ENCODE measurements at places on chromosomes 6 and 20.

- no peak for DNase-seq
Observed at GRCh38 chr6:134177753-134178160, 125.3 kb upstream of the SLC2A12 start.

GRCh38 chr6:164926686-164927085 is 382.7 kb downstream of the C6orf118 start:
- DNase-seq, result no peak

DNA sequence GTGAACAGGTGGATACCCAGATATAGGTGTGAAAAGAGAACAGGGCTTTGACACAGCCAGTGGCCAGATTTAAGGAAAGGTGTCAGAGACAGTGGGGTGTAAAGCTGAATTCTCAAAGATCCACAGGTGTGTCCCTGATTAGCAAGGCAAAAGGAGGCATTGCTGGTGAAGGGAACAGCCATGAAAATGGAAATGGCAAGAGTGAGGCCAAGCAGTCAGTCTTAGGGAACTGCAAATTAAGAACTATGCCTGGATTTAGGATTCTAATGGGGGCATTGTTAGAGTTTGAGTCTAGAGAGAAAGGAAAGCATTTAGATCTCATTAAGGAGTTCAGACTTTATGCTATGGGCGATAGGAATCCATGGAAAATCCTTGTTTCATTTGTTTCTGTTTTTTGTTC is 789.2 kb downstream of the MAFB start:
- no peak for DNase-seq

DNA sequence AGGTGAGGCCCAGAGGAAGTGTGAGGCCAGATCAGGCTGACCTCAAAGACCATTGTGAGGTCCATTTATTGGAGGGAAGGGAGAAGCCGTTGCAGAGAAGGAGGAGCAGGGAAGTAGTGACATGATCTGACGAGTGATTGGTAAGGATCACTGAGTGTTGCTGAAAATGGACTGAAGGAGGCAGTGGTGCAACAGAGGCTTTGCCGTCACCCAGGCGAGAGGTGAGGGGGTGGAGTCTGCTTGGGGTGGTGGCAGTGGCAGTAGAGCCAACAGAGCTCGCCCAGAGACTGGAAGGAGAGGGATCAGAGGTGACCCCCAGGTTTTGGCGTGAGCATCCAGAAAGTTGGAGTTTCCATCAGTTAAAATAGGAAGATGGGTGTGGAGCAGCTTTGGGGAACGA is 67.9 kb upstream of the CLDN20 start:
- no peak for DNase-seq

- no peak for DNase-seq
Observed at GRCh38 chr20:58776109-58776508, 74.6 kb downstream of the GNAS-AS1 start.

- DNase-seq, result no peak
Observed at GRCh38 chr6:167730441-167730840, 96.3 kb upstream of the AFDN start.

DNA sequence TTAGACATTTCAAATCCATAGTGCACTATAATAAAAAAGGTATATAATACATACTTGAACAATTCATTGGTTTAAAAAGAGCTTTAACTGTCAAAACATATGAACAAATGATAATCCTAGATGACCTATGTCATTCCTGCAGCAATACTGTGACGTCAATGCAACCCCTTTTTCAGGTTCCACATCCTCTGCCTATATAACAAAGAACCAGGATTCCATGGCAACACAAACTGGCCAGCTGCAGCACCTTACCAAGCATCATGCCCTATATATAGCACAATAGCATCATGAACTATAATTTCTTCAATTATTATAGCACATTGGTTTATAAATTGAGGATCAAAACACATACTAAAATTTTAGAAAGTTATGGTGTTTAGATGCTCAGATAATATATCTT is 578 bp upstream of the PTCHD4 start:
- DNase-seq, result no peak

DNA sequence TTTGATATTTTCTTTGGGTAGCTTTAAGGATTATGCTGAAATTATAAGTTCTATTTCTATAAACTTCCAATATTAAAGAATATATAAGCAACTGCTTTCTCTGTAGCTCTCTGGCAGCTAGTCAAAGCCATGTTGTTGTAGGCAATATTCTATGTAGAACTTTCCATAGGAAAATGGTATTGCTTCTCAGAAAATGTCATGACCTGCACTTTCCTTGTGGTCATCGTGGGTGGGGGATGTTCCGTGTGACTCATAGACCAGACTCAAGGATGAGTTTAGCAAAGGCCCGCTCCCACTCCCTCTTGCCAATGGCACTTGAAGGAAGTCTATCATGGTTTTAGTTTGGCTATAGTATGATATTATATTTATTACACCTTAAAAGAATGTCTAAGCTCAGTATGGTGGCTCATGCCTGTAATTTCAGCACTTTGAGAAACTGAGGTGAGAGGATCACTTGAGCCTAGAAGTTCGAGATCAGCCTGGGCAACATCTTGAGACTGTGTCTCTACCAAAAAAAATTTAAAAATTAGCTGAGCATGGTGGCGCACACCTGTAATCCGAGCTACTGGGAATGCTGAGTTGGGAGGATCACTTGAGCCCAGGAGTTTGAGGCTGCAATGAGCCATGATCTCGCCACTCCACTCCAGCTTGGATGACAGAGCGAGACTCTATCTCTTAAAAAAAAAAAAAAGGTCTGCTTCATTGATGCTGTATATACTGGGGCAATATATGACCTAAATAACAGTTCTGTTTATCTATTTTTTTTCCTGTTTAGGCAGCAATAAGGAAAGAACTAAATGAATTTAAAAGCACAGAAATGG is 36.6 kb upstream of the LTV1 start:
- DNase-seq, result no peak

DNA sequence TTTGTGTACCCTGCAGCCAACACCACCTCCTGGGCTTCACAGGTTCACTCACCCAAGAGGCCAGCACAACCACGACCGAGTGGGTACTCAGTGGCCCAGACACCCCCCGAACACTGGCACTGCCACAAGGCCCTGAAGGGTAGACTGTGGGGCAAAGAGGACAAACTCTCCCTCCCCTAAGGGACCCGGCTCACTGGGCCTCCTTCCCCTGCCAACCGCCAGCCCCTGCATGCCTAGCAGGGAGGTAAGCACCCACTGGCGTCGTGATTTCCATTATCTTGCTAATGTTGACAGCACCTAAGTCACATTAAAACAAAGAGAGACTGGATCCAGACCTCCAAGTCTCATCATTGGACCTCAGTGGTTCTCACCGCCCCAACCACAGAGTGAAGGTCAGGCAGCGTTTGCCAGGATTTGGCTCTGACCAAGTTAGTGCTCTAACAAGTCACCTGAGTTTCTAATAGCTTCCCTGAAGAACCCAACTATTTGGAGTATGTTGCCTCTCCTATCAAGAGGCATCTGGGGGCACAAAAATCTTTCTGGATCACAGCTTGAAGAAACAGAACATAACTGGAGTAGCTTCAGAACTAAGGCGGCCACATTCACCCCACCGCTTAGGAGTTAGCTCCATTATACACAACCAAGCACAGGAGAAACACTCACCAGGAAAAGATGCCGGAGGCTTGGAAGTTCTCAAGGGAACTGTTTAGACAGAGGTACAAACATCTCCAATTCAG is 14.0 kb upstream of the APMAP start:
- no peak for DNase-seq

GRCh38 chr6:134678436-134678889 is 271.4 kb downstream of the ALDH8A1 start:
- no peak for DNase-seq

DNA sequence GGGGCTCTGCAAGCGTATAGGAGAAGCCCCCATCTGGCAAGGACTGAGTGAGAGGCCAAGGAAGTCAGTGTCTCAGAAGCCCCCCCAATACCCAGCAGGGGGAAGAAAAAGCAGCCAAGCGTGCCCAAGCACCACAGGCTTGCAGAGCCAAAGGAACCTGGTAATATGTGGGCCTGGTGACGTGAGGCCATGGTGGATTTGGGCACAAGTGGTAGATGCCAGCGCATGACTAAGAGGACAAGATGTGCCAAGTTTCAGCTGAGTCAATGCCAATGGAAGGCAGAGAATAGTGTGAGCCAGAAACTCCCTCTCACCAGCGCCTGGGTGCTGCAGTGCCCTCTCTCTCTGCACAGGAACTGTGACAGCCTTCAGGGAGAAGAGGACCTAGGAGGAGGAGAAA is 110.0 kb downstream of the QRSL1 start:
- DNase-seq, result no peak

GRCh38 chr6:114862819-114863218 is 520.0 kb upstream of the HS3ST5 start:
- DNase-seq, result no peak

DNA sequence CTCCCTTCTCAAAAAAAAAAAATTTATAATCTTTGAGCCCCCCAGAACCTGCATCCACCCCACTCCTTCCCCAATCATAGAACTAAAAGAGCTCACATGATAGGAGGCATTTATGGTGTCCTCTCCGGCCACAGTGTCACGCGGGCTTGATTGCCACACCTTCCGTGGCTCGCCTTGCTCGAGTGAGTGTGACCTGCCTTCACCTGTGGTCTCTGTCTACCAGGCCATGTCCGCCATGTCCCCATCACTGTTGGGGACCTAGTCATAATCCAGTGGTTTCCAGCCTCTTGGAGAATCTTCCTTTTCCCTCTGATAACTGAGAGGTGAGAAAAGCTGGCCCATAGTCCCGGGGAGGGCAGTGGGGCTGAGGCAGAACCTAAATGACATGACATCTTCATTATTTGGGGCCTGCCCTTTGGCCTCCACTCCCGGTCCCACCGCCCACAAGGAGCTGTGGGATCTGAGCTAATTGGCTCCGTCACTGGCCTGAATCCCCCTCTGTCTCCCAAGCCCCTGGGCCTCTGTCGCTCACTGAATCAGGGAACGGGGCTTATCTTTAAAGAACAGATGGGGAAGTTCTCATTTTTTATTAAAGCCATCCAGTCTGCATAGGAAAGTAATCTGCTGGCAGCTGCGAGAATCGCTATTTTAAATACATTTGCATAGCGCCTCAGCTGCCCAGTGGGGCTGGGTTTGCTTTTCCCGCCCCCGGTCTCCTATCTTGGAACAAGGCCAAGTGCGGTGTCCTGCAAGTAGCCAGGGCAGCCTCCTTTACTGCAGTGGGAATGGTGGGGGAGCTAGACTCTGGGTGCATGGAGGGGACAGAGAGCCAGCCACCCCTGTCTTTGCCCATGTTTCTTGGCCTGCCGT is 197.6 kb upstream of the PMEPA1 start:
- no peak for DNase-seq

GRCh38 chr20:3908667-3909066 is 19.5 kb downstream of the PANK2 start:
- DNase-seq, result no peak

DNA sequence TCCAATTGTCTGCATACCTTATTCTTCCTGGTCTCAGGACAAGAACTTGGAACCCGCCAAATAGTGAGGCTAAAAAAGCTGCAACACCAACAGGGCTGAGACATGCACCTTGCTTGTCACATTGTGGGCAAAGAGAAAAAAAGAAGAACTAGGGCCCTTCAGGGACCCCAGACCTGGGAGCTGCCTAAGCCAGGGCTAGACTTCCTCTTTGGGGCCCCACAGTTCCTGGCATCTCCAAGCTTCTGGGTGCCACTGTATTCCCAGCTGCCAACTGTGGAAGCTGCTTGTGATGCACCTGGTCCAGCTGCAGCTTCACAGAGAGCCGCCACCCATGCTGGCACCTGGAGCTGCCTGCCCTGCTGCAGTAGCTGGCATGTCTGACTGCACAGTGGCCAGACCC is 370.6 kb downstream of the CD83 start:
- DNase-seq, result no peak

GRCh38 chr6:105897131-105897530 is 189.0 kb upstream of the PRDM1 start:
- no peak for DNase-seq

DNA sequence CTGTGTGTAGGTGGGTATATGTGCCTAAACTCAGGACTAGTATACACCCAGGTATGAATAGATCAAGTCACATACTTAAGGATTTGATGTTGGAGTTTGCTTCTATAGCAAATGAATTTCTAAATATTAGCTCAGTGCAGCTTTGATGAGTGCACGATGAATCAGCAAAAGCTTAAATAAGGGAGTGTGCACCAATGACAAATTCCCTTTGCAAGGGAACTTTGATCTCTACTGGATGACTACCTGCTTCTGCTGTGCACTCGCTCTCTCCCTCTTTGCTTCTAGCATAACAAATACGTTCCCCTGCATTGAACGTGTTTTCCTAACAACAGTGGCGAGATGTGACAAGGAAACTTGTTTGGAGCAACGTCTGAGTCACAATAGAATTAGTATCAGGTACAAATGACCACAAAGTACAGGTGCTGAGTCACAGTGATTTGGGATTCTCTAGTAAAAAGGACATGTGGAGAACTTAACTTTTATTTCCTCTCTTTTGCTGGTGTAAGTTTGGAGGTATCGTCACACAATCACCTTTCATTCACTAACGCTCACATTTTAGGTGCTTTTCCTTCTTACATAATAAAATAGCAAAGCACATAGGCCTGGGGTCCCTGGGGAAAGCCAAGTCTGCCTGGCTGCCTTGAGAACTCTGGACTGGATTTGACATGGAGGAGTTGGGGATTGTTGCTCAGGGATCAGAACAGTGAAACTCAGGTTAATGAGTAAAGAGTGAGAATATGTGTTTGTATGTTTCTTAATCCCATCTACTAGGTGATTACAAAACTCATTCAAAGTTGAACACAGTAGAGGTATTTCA is 49.7 kb downstream of the KLHL31 start:
- DNase-seq, result no peak

DNA sequence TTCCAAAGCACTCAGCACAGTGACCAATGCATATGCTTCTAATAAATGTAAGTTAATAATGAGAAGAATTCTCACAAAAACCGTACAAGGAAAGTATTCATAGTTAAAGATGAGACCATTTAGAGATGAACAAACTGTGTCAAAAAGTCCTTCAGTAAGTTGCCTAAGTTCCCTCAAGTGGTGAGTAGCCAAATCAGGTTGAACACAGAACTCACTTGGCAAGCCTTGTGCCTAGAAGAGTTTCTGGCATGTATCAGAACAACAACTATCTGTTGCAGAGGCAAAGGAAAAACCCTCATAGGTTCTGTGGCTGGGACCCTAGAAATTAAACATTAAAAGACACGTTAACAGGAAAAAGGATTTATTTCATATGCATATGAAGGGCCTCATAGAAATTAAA is 129.6 kb upstream of the DOK5 start:
- DNase-seq, result no peak

GRCh38 chr6:107235511-107235910 is 120.2 kb upstream of the BEND3 start:
- no peak for DNase-seq
